ENCODE measurements at places on chromosomes 1 and 21.
A peak's percentile ranks its signal among the peaks of the same experiment; 100 is the strongest.

DNA sequence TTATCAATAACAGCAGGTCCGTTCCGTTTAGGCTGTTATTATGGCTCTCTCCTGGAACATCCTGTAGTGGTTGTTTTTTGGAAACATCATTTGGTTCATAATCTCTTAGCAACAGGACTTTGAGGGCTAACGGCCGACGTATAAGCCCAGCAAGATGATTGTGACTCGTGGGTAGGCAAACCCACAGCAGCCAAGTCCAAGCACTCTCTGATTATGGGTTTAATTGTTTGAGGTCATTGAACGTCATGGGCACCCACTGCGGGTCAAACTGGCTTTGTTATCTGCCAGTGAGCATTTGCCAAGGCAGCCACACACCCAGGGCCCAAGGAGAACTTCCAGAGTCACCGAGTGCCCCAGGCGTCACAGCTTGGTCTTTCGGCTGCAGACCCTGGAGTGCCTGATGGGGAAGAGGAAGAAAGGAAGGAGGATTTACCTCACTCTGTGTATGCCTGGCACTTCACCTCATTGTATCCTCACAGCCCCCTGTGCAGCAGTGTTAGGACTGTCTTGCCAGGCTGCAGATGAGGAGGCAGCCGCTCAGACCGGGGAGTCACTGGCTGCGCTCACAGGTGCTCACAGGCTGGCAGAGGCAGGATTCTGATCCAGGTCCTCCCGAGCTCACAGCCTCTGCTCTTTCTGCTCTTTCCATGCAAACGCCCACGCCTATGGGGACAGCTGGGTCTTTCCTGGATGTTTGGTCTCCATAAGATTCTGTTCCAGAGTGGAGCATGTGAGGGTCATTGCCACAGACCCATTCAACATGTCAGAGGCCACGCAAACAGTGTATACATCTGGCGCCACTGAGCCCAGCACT, 30.8 kb upstream of the EPS8L3 start:
- peak; percentile 8 for DNase-seq

DNA sequence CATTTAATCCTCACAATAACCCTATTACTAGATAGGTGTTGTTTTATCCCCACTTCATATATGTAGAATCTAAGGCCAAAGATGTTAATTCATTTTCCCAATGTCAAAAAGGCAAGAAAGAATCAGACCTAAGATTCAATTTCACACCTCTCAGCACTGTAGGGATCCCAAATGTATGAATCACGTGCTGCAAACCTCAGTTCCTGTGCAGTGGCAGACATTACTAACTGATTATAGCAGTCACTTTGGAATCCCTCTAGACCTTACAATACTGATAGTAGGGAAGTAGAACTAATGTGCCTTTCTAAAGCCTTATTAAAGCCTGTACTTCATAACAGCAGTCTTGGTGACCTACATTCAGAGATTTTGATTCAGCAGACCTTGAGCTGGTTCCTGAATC, 2.3 kb downstream of the C1orf87 start:
- no peak for DNase-seq

GRCh38 chr1:53557830-53558738, 98.9 kb downstream of the DMRTB1 start:
- DNase-seq: no peak

DNA sequence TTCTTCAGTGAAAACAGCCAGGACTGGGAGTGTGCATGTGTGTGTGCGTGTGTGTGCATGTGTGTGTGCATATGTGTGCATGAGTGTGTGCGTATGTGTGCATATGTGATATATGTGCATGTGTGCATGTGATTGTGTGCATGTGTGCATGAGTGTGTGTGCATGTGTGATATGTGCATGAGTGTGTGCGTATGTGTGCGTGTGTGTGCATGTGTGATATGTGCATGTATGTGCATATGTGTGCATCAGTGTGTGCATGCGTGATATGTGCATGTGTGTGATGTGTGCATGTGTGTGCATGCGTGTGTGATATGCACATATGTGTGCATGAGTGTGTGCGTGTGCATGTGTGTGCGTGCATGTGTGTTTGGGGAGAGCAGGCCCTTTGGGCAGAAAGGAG, 89.8 kb downstream of the ITPKB start:
- DNase-seq: no peak

Data from KBM-7 (cell line).